ENCODE measurements at places on chromosomes 5 and 9.

DNA sequence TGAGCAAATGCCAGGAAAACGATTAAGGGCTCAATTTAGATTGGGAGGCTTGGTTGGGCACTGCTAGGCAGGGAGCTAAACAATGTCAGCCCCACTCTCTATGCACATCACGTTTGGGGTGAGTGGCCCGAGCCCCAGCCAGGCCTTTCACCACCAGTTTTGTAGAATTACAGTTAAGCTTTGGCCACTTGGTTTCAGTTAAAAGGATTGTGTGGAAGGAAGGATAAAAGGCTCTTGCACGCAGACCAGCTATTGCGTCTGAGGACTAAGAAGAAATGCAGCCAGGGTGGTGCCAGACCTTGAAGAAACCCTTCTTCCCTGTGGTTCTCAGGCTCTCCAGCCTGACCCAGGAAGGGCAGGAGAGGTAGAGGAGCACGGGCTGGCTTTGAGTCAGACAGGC is 125.3 kb upstream of the SLC44A1 start:
- DNase-seq = no peak
- no peak overlapping the region for H3K4me3 ChIP-seq

GRCh38 chr5:136992796-136993489 is 506.2 kb downstream of the SPOCK1 start:
- H3K36me3 ChIP-seq = no peaks in the 10 kb centered on the region
- H3K4me3 ChIP-seq = no peak overlapping the region
- no peak for DNase-seq
- H3K27ac ChIP-seq = no peak overlapping the region
- no peaks in the 10 kb centered on the region for H3K4me1 ChIP-seq
- no peaks in the 10 kb centered on the region for H3K27me3 ChIP-seq

GRCh38 chr5:132962429-132963021 is 909 bp downstream of the AFF4 start:
- peak; percentile 85 for DNase-seq
- H3K4me3 ChIP-seq = peak overlapping the region; percentile 97

GRCh38 chr5:34854459-34855174 is 15.7 kb downstream of the TTC23L start:
- H3K36me3 ChIP-seq = no peaks in the 10 kb centered on the region
- DNase-seq = no peak
- no peak overlapping the region for H3K4me3 ChIP-seq
- no peaks in the 10 kb centered on the region for H3K27me3 ChIP-seq
- H3K4me1 ChIP-seq = peaks cover 1% of the 10 kb centered on the region

- H3K4me1 ChIP-seq = no peaks in the 10 kb centered on the region
- peak; percentile 72 for DNase-seq
- H3K27me3 ChIP-seq = no peaks in the 10 kb centered on the region
- peaks cover 5% of the 10 kb centered on the region for H3K36me3 ChIP-seq
Measured at GRCh38 chr9:125805057-125805456, 57.9 kb downstream of the PBX3 start.
